ENCODE measurements at places on chromosomes 6 and 20. TPM values are rescaled to one million over a fixed set of nuclear protein-coding genes. Genes with fewer than 3 reads are reported as not detected.

DNA sequence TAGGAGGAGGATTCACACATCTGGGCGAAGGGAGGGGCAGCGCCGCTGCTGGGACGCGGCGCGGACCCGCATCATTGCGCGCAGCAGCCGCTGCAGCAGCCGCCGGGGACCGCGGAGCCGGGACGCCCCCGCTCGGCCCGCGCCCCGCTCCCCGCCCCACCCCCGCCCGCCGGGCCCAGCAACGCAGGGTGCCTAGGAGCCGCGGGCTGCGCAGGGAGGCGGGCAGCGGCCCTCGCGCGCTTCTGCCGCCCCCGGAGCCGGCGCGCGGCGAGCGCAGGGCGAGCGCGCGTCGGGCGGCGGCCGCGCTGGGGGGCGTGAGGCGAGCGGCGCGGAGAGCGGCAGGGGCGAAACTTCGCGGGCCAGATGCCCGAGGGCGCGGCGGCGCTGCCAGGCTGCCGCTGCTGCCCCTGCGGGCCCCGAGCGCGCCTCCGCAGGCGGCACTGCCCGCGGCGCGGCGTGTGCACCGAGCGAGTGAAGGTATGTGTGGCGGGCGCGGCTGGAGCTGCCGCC, at the start of gene NKAIN2:
Gene NKAIN2, plus strand, starts transcription at position 362 of the 510 bp plus-strand sequence.
- DNase-seq, result no peak

The LAMA4 gene
- 8.0 TPM for total RNA-seq

GRCh38 chr6:135789375-135790050, 62.0 kb upstream of the PDE7B start:
- DNase-seq, result no peak

DNA sequence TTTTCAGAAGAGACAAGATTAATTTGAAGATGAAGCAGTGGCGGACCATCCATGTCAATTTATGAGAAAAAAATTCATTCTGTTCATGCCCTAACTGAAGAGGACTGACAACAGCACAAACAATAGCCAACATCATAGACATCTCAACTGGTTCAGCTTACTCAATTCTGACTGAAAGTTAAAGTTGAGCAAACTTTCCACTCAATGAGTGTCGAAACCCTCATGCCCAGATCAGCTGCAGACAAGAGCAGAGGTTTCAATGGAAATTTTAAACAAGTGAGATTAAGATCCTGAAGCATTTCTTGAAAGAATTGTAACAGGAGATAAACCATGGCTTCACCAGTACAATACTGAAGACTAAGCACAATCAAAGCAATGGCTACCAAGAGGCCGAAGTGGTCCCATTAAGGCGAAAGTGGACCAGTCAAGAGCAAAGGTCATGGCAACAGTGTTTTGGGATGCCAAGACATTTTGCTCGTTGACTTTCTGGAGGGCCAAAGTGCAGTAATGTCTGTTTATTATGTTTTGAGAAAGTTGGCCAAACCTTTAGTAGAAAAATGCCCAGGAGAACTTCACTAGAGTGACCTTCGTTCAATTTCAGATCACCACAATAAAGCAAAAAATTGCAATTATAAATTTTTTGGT, 6.1 kb upstream of the SFT2D1 start:
- DNase-seq, result no peak

DNA sequence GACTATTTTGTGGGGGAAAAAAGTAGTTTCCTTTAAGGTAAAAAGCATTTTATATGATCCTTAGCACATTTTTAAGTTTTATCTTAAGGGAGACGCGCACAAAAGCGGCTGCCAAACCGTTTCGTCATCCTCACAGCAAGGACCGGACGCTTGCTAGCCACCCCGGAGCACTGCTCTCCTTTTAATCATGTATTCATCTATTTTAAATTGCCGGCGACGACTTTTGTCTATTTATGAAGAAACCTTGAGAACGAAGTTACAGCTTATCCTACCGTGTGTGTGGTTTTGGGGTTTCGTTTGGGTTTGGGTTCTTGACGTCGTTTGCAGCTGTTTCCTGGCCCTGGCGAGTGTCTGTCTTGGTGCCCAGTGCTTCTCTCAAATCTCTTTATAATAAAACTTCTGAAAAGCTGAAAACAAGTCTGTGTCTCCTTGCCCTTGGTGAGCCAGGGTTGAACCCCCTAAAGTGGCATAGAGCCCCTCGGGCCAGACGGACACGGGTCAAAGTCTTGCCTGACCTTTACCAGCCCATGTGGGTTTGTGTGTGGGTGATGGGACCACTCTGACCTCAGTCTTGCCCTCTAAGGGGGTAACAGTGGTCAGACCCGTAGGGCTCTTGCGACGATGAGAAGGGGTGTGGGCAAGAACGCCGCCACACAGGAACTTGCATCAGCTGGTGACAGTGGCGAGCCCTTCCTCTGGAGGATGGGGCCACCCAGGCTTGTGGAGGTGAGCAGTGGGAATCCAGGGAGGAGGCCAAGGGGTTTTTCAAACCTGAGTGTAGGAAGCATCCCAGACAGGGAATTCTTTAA, 117.6 kb downstream of the JPH2 start:
- DNase-seq, result no peak

GRCh38 chr20:54355631-54356280, 119.6 kb upstream of the DOK5 start:
- DNase-seq, result no peak

The PPP1R3G gene
- total RNA-seq, result 0.94 TPM

The PTK6 gene
- total RNA-seq, result not detected

- DNase-seq, result no peak
Measured at GRCh38 chr20:50284811-50285375, 94.3 kb downstream of the CEBPB start.

DNA sequence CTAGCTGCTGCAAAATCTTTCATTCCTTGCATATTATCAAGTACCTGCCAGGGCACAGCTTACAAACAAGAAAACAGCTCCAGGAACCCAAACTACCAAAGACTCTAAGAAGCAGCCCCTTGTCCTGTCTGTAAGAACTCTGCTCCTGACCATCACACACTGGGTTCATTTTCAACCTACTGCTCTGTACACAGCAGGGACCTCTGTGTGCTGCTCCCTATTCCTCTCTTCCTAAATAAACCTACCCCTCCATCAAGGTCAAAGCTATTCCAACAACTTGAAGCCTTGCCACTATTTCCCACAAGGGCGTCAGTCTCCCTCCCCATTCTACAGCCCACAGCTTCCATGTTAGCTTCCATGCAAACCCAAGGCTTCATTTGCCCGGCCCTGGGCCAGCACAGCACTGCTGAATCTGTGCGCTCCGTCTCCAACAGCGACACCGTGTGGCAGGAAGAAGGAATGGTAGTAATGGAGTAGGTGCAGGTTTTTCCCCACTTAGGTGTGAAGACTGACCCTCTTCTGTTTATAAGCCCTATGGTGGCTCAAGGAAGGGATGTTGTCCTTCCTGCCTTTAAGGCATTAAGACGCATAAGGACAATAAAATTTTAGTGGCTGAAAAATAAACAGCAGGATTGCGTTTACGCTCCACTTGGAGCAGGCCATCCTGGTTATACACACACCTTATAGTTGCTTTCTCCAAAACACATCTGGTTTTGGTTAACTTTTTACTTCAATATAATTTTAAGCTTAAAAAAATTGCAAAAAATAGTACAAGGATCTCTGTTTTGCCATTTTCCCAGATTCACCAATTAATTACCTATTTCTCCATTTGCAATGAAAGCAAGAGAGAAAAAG, 115.2 kb upstream of the NXT1 start:
- no peak for DNase-seq

DNA sequence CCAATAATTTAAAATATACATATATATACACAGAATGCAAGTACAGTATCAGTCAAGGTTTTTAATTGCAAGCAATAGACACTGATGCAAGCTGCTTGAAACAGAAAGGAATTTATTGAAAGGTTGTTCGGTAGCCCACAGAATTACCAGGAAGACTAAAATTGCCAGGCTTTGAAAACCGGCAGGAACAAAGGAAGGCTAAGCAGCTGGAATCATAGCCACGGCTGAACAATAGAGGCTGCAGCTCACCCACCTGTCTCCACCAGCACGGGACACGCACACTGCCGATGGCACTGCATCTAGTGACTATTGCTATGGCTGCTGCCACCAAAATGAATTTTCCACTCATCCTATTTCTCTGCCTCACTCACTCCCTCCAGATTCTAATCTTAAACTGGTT, 22.0 kb upstream of the L3MBTL3 start:
- DNase-seq, result no peak

GRCh38 chr6:144555066-144555465, 269.9 kb downstream of the UTRN start:
- DNase-seq, result peak; percentile 46

- DNase-seq, result no peak
Measured at GRCh38 chr6:15444881-15445280, 199.0 kb downstream of the JARID2 start.

The ZNF322 gene
- total RNA-seq, result 11.5 TPM

GRCh38 chr20:54122189-54122588, 51.6 kb downstream of the CYP24A1 start:
- DNase-seq, result peak; percentile 95

- no peak for DNase-seq
Measured at GRCh38 chr20:62305765-62306413, 3.1 kb downstream of the ADRM1 start.

The ID4 gene
- 7.0 TPM for total RNA-seq

DNA sequence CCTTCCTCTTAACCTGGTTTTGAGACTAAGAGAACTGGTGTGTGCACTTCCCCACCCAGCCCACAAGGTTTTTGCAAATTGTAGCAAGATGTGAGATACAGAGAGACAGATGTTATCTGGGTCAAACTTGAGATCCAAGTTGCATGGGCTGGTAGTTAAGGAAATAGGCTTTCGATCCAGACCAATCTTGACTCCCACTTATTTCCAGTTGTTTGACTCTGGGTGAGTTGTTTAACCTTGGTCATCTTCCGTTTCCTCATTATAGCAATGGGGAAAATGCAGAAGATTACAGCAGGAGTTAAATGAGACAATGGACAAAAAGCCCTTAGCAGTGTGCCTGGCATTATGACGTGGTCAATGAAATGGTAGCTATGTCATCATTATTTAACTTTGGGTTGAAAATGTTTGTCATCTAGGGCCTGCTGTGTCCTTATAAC, 1.7 kb downstream of the SNX21 start:
- DNase-seq, result no peak

GRCh38 chr6:1759870-1760269, 150.2 kb downstream of the FOXC1 start:
- no peak for DNase-seq

DNA sequence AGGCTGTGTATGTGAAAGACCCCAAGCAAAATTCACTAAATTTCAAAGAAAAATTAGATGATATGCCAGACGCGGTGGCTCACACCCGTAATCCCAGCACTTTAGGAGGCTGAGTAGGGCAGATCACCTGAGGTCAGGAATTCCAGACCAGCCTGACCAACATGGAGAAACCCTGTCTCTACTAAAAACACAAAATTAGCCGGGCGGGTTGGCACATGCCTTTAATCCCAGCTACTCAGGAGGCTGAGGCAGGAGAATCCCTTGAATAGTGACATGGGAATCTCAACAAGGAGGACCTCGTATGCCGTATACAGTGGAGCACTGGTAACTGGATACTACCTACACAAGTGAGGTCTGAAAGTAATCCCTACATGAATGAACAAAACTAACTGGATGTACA, 92.7 kb upstream of the JARID2 start:
- DNase-seq, result no peak

The LY6G6D gene
- not detected for total RNA-seq

GRCh38 chr6:79868098-79868722, 79.1 kb downstream of the ELOVL4 start:
- DNase-seq, result no peak

DNA sequence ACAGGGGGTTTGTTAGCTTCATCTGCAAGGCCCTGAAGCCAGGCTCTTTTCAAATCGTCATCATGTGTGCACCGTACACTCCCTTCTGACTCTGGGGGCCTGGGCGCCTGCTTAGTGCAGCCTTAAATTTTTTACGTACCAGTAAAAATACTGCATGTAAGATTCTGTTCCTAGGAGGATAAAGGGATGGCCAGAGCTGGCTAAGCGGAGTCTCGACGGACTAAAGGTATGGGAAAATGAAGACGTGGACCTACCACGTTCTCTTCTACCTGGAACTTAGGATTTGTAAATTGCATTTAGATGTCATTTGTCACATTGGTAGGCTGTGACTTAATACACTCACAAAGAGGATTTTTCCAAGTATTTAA, 149.3 kb upstream of the AFDN start:
- DNase-seq, result no peak

The PLA2G7 gene
- 0.23 TPM for total RNA-seq

The RHAG gene
- not detected for total RNA-seq

The TMEM200A gene
- 2.1 TPM for total RNA-seq

The E2F1 gene
- total RNA-seq, result 17.1 TPM

- no peak for DNase-seq
Measured at GRCh38 chr6:11397622-11398450, 139.7 kb upstream of the TMEM170B start.
